Cardiac septum (tissue), 1 donor: ENCODE measurements at places on chromosomes 5 and 9.
A peak's percentile ranks its signal among the peaks of the same experiment; 100 is the strongest.

- no peak for DNase-seq
These were observed 10.1 kb downstream of the EEIG1 start for GRCh38 chr9:127970401-127971313.

DNA sequence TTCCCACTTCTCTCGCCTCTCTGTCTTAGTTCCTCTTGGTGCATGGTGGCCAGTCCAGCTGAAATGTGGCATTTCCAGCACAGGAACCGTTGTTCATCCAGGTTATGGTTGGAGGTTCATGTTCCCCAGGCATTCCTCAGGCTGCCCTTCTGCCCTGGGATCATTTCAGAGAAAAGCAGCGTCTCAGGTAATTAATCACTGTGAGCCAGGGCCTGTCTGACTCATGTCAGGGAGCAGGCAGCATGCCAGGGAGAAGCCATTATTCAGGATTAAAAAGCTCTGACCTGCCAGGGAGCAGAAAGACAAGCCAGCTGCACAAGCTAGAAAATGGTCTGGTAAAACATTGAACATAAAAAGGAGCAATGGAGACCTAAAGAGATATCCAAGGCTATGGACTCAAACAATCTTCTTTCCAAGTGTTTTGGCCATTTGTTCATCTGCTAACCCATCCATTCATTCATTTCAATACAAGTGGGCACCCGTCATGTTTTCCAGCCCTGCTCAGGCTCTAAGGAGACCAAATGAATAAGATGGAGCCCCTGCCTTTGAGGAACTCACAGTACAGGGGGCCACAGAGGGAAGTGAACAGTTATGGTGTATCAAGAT is 241.4 kb downstream of the DRD1 start:
- DNase-seq = no peak

GRCh38 chr5:26492906-26493459 is 545.4 kb downstream of the CDH9 start:
- no peak for DNase-seq

DNA sequence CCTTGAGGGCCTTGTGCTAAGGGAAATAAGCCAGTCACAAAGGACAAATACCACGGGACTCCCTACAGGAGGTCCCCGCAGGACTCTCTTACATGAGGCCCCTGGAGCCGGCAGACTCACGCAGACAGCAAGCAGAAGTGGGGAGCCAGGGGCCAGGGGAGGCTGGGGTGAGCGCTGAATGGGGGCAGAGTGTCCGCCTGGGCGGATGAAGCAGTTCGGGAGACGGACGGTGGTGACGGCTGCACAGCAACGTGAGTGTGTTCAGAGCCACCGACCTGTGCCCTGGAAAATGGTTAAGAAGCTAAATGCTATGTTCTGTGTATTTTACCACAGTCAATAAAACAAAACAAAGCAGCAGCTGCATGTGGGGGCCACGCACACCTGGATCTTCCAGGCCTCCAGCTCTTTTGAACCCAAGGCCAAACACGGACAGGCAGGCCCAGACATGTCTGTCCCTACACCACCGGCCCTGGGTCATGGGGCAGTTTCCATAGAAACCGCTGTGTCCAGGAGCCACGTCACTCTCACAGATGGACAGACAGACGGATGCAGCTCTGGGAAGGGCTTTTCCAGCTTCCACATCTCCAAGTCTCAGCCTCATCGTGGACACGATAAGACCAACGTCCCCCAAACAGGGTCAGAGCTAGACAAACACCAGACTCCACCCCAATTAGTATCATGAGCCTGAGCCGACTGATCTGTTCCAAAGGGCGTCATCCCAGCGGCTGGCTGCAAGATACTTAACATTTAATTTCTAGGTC is 103.9 kb downstream of the VAV2 start:
- DNase-seq = no peak

- DNase-seq = no peak
These were observed 17.0 kb upstream of the IPPK start for GRCh38 chr9:92686954-92687353.

- DNase-seq = no peak
These were observed 115.4 kb downstream of the ST8SIA4 start for GRCh38 chr5:100787648-100788047.

- DNase-seq = no peak
These were observed 15.9 kb upstream of the OMD start for GRCh38 chr9:92439921-92440750.

GRCh38 chr5:149665416-149666175 is 64.5 kb upstream of the PPARGC1B start:
- peak; percentile 55 for DNase-seq

- no peak for DNase-seq
These were observed 376.6 kb upstream of the TUSC1 start for GRCh38 chr9:26054600-26055520.

DNA sequence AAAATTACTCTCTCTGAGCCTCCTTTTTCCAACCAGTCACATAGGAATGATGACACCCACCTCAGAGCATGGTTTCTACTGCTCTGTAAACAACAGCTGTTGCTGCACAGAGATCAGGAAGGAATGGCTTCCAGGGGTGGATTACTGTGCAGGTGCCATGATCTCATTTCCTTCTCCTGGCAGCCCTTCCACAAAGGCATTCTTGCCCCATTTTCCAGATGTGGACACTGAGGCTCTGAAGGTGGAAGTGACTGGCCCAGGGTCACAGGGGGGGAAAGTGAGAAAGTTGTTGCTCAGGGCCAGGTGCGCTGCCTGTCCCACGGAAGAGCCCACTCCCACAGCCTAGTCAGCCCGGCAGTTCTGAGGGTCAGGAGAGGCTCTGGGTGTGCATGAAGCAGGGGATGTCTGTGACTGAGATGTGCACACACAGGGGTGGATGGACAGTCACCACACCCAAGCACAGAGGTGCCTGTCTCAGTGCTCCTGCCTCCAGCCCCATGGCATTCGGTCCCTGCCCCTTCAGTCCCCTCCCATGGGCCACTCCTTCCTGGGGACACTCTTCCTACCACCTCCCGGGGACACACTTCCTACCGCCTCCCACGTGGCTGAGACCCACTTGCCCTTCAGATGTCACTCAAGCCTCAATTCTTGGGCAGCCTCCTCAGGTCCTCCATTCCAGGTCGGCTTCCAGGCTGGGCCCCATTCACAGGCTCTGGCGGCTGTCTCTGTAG is 17.0 kb downstream of the FGFR4 start:
- DNase-seq = no peak

GRCh38 chr9:99039505-99040182 is 65.3 kb upstream of the TGFBR1 start:
- DNase-seq = no peak

DNA sequence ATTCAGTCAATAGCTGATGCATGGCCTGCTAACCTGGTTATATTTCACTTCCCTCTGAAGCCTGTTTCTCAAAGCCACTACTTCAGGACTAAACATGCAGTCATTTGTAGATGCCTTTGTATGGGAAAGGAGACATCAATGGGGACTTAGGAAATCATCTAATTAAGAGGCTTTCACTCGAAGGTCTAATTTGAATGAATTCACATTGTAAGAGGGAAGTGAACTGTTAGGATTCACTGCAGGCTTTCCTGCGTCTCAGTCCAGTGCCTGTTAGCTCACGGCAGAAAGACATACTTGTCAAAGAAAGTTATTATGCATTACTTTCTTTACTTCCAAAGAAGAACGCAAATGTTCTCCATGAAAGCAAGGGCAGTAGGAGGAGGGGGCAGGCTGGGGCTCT is 50.6 kb upstream of the CDK20 start:
- no peak for DNase-seq

GRCh38 chr5:150615141-150615699 is 25.2 kb upstream of the SYNPO start:
- DNase-seq = no peak

GRCh38 chr5:5751498-5751897 is 329.0 kb downstream of the ICE1 start:
- DNase-seq = no peak

- no peak for DNase-seq
These were observed 29.5 kb upstream of the ANKRD18A start for GRCh38 chr9:38649731-38650363.

DNA sequence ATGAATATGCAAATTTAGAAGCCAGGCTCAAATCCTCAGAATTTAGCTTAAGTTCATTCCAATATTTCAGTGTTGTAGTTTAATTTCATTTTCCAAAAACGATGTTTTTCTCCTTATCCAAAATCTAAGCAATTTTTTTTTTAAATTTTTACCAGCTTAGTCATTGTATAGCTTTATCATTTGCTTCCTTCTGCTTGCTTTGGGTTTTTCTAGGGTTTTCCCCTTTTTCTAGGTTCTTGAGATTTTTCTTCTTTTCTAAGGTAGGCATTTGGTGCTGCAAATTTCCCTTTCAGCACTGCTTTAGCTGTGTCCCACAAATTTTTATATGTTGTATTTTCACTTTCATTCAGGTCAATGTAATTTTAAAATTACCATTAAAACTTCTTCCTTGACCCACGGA is 34.4 kb upstream of the CCDC112 start:
- DNase-seq = no peak

DNA sequence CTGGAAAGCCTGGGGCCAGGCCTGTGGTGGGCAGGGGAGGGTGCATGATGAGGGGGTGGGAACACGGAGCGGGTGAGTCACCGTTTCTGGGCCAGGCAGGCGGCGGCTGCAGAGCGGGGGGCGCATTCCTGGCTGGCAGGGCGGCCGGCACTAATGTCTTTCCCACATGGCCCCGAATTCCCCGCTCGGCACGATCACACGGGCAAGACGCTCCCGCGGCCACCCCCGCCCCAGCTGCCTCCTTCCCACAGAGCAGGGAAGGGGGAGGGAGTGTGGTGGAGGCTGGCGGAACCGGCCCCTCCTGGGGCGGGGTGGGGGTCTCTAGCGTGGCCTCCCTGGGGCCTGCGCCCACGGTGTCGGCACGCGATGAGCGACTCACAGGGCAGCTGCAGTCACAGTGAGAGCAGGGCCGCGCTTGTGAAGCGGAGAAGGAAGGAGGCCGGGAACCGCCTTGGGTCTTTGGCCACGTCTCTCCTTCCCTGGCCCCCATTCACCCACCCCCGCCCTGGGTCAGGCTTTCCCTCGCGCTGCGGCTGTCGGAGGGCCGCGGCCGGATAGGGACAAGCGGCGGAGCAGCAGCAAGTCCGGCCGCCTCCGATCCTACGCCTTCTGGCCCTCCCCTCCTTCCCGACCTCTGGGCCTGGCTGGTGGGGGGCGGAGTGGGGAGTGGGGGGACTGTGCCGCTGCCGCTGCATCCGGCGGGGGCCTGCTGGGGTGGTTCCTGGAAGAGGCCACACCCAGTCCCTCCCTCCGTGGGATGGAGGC is 48.9 kb downstream of the CXXC5 start:
- DNase-seq = no peak

DNA sequence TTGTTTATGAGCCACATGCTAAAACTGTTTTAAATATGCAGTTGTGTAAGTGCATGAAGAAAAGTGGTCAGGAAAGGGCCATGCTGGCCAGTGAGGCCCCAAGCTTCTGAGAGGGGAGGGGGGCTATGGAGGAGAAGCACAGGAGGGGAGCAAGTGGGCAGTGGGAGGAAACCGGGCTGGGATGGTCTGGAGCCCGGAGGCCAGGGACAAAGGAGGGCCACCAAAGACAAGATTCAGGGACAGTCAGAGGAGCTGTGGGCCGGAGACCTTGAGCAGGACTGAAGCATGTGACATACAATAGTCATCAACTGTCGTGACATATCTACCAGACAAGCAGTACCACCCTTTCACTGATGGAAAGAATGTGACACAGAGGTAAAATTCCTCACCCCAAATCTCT is 333.2 kb upstream of the IRX1 start:
- DNase-seq = no peak
